Thyroid gland (tissue), 4 donors: ENCODE measurements at places on chromosomes 16 and 17. TPM values are rescaled to one million over a fixed set of nuclear protein-coding genes. Genes with fewer than 3 reads are reported as not detected.
A peak's percentile ranks its signal among the peaks of the same experiment; 100 is the strongest.

DNA sequence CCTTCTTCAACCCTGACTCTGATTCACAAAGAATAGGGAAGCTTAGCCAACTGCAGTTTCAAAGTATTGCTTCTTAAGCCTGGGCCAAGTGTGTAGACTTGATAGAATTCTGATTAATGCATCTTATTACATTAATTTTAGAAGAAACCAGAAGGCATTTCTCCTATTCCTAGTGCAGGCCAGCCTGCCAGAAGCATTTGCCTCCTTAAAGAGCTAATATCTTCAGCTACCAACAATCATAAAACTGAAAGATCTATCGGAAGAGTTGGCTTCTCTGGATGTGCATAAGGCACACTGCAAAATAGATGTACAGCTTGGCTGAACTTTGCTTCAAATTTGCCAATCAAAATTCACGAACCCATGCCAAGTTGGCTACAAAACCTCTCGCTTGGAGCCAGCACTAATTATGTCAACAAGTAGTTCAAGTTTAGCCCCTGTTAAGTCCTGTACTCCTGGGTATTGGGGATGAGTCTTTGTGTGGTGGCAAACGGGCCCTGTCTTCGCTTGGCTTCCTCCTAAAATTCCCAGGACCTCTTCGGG, 717.8 kb downstream of the WWOX start:
- H3K4me1 ChIP-seq = peaks cover 31% of the 10 kb centered on the region
- H3K4me3 ChIP-seq = no peak overlapping the region
- H3K36me3 ChIP-seq = no peaks in the 10 kb centered on the region
- peak overlapping the region; percentile 58 for H3K27ac ChIP-seq
- DNase-seq = no peak

GRCh38 chr16:9763505-9763904, 418.7 kb downstream of the GRIN2A start:
- no peaks in the 10 kb centered on the region for H3K27me3 ChIP-seq
- H3K36me3 ChIP-seq = no peaks in the 10 kb centered on the region
- no peaks in the 10 kb centered on the region for H3K4me1 ChIP-seq
- DNase-seq = no peak
- H3K27ac ChIP-seq = no peak overlapping the region

GRCh38 chr16:74560912-74561311, 46.0 kb downstream of the GLG1 start:
- H3K36me3 ChIP-seq = no peaks in the 10 kb centered on the region
- no peak overlapping the region for H3K27ac ChIP-seq
- no peaks in the 10 kb centered on the region for H3K27me3 ChIP-seq
- H3K4me3 ChIP-seq = no peak overlapping the region

DNA sequence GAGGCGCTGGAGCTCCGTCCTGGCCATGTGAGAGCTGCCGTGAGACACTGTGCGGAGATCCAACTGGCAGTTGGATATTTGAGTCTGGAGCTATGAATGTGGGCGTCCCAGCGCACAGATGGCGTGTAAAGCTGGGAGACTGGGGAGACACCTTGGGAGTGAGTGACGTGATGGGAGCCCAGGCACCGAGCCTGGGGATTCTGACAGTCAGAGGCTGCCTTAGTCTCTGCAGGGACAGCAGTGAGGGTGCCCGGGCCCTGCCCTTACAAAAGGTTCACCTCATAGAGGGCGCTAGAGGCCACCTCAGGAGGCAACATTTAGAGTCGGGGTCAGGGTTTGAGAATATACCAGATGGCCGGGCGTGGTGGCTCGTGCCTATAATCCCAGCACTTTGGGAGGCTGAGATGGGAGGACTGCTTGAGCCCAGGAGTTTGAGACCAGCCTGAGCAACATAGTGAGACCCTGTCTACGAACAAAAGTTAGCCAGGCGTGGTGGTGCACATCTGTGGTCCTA, 194.1 kb upstream of the GSE1 start:
- H3K36me3 ChIP-seq = no peaks in the 10 kb centered on the region
- no peak overlapping the region for H3K27ac ChIP-seq
- DNase-seq = peak; percentile 1
- no peaks in the 10 kb centered on the region for H3K27me3 ChIP-seq

DNA sequence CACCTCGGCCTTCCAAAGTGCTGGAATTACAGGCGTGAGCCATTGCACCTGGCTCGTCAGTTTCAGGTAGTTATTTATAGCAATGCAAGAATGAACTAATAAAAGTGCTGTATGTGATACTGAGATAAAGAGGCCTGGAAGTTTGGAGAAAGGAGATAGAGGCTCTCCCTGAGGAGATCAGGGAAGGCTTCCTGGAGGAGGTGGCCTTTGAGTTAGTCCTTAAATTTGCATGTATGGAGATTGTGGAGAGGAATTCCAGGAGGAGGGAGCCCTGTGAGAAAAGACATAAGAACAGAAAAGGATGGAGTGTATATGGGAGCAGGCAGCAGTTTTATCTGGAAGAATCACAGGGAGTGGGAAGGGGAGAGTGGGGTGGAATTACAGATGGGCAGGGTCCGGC, 276.6 kb upstream of the EEF2KMT start:
- DNase-seq = no peak
- no peaks in the 10 kb centered on the region for H3K4me1 ChIP-seq
- H3K27me3 ChIP-seq = no peaks in the 10 kb centered on the region
- H3K36me3 ChIP-seq = no peaks in the 10 kb centered on the region

DNA sequence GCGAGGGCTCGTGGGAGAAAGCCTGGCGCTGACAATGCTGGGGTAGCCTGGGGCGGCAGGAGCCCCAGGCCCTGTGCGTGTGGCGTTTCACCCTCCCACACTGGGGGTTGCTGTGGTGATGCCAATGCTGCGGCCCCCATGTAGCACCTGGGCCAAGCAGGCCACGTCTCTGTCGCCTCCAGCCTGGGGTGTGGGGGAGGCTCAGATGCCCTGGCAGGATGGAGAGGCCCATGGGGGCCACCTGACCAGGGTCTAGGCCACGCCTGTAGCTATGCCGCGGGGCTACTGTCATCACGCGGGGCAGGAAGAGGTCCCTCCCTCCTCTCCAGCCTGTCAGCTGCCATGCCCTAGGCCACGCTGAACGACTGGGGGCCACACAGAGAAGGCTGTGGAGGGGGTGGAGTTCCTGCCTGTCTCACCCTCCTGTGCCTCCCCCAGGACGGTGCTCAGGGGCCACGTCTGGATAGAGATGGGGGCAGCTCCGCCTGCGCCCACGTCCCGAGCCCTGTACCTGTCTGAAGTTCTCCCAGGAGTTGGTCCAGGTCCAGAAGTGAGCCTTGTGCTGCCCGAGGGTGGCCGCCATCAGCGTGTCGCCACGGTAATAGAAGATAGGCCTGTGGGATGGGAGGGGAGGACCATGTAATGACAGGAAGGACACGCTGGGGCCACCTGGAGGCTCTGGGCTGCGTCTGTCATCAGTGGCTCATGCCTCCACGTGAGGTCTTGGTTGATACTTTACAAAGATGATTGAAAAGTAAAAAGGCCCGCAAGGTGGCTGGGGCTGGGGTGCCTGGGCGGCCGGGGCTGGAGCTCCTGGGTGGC, 12.7 kb upstream of the APRT start:
- H3K4me1 ChIP-seq = no peaks in the 10 kb centered on the region
- H3K27me3 ChIP-seq = no peaks in the 10 kb centered on the region
- no peak overlapping the region for H3K27ac ChIP-seq

- peaks cover under 1% of the 10 kb centered on the region for H3K4me1 ChIP-seq
- H3K27me3 ChIP-seq = no peaks in the 10 kb centered on the region
- H3K36me3 ChIP-seq = no peaks in the 10 kb centered on the region
- DNase-seq = no peak
- no peak overlapping the region for H3K27ac ChIP-seq
- H3K4me3 ChIP-seq = no peak overlapping the region
Measured at GRCh38 chr16:68731637-68732036, 5.5 kb upstream of the CDH1 start.

TP53TG3F gene
- not detected for total RNA-seq

GRCh38 chr17:21686165-21687015, 5.9 kb upstream of the KCNJ18 start:
- H3K27ac ChIP-seq = no peak overlapping the region
- no peak overlapping the region for H3K4me3 ChIP-seq
- H3K36me3 ChIP-seq = no peaks in the 10 kb centered on the region
- no peaks in the 10 kb centered on the region for H3K27me3 ChIP-seq

GRCh38 chr17:69361156-69361555, 34.2 kb upstream of the ABCA5 start:
- no peak overlapping the region for H3K4me3 ChIP-seq
- no peak overlapping the region for H3K27ac ChIP-seq
- no peaks in the 10 kb centered on the region for H3K4me1 ChIP-seq
- no peaks in the 10 kb centered on the region for H3K27me3 ChIP-seq

P2RX5 gene
- 0.54 TPM for total RNA-seq

DNA sequence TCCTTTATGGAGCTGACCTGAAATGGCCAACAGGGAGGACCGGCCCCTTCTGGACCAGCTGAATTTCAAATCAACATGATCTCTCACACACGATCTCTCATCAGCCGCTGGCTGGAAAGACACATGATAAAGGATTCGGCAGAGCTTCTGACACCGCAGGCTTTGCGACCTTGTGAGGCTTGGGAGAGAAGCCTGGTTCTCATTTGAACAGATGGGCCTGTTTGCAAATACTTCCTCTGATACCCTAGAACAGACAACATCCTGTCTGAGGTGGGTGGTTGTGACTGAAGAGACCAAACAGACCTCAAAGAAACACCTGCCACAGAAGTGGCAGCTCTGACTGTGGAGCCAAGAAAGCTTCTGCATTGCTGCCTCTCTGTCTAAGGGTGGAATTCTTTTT, 77.9 kb upstream of the SDK2 start:
- no peaks in the 10 kb centered on the region for H3K27me3 ChIP-seq
- H3K4me1 ChIP-seq = no peaks in the 10 kb centered on the region
- no peak overlapping the region for H3K4me3 ChIP-seq
- DNase-seq = no peak
- H3K27ac ChIP-seq = no peak overlapping the region

DNAH3 gene
- 0.15 TPM for total RNA-seq

GRCh38 chr16:11102523-11102898, 153.5 kb downstream of the SOCS1 start:
- H3K27me3 ChIP-seq = no peaks in the 10 kb centered on the region
- no peak for DNase-seq
- H3K4me3 ChIP-seq = no peak overlapping the region
- peak overlapping the region; percentile 84 for H3K27ac ChIP-seq
- H3K36me3 ChIP-seq = no peaks in the 10 kb centered on the region
- peaks cover 88% of the 10 kb centered on the region for H3K4me1 ChIP-seq

SBK1 gene
- 5.1 TPM for total RNA-seq

GRCh38 chr16:28983644-28984043, 1.2 kb upstream of the LAT start:
- peaks cover 38% of the 10 kb centered on the region for H3K36me3 ChIP-seq
- no peaks in the 10 kb centered on the region for H3K27me3 ChIP-seq
- no peak for DNase-seq
- no peaks in the 10 kb centered on the region for H3K4me1 ChIP-seq
- no peak overlapping the region for H3K27ac ChIP-seq
- H3K4me3 ChIP-seq = no peak overlapping the region

CCL7 gene
- not detected for total RNA-seq

GRCh38 chr17:79812353-79813258, 15.7 kb upstream of the CBX8 start:
- DNase-seq = no peak
- H3K4me3 ChIP-seq = peak overlapping the region; percentile 17
- peaks cover 56% of the 10 kb centered on the region for H3K27me3 ChIP-seq
- H3K36me3 ChIP-seq = no peaks in the 10 kb centered on the region

COX6A2 gene
- total RNA-seq = not detected

C1QTNF8 gene
- not detected for total RNA-seq

GRCh38 chr17:37160944-37161343, 212.2 kb downstream of the AATF start:
- no peak overlapping the region for H3K4me3 ChIP-seq
- no peak overlapping the region for H3K27ac ChIP-seq
- H3K36me3 ChIP-seq = no peaks in the 10 kb centered on the region
- H3K27me3 ChIP-seq = no peaks in the 10 kb centered on the region

DNA sequence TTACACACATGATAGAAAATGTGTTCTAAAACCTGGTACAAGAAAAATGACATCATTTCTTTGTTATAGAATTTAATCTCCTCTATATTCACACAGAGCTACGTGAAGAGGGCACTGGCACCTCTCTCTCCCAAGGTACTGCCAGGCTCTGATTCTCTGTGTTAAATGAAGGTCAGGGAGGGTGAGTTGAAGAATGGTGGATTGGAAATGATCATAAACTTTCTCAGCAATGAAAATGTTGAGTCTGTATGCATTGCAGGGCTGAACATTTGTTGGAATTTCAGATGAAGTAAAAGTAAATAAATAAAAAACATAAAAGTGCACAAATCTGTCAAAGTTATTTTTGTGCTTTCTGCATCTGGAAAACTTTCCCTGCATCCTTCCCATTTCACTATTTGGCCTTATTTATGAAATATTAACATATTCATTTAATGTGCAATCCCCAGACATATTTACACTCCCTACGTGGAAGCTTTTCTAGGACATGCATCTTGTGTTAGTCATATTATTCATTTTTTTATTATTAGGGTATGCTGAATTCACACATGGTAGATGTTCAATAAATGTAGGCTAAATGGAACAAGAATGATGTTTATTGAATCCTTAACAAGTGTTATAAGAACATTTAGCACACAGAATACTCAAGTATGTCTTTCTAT, 810.3 kb upstream of the CDH8 start:
- H3K4me3 ChIP-seq = no peak overlapping the region
- H3K36me3 ChIP-seq = no peaks in the 10 kb centered on the region
- no peaks in the 10 kb centered on the region for H3K27me3 ChIP-seq
- H3K27ac ChIP-seq = no peak overlapping the region
- H3K4me1 ChIP-seq = no peaks in the 10 kb centered on the region
- DNase-seq = no peak

DNA sequence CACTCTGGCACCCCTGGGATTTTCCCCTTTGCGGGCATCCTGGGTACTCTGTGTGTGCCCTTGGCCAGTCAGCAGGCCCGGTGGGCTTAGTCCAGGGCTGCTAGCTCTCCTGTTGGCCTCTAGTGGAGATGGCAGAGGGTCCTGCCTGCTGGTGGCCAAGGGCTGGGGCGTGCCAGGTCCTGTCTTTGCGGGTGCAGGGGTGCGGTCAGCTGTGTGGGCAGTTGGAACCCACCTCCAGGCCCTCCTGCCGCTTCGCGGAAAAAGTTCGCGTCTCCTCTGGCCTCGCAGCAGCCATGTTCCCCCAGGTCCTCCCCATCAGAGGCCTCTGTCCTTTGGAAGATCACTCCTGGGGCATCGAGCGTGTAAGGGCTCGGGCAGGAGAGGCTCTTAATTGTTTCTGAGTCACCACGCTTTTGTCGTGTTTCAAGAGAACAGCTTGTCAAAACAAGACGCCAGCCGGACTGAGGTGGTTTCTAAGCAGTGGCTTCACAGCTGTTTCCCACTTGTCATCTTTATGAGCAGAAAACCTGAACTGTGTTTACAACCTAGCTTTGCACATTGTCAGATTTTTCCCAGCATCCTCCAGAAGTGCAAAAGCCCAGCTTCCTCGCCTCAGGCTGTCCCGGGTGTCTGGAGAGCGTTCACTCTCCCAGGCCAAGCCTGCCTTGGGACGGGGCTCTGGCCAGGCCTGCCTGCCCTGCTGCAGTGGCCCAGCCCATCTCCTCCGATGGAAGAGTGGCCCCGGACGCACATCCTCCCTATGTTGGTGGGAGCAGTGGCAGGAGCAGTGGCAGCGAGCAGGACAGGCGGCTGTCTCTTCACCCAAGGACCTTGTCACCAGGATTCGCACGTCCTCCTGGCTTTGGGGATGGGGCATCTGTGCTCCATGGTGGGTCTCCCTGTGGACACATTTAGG, 5.0 kb upstream of the DNASE1L2 start:
- H3K4me3 ChIP-seq = no peak overlapping the region
- peak; percentile 92 for DNase-seq
- peak overlapping the region; percentile 98 for H3K27ac ChIP-seq

GRCh38 chr16:8962393-8963009, 1.2 kb downstream of the USP7 start:
- no peaks in the 10 kb centered on the region for H3K27me3 ChIP-seq
- peaks cover 50% of the 10 kb centered on the region for H3K4me1 ChIP-seq
- peak; percentile 29 for DNase-seq
- H3K36me3 ChIP-seq = no peaks in the 10 kb centered on the region
- H3K4me3 ChIP-seq = peak overlapping the region; percentile 57
